ENCODE measurements at places on chromosomes 13 and 19.

DNA sequence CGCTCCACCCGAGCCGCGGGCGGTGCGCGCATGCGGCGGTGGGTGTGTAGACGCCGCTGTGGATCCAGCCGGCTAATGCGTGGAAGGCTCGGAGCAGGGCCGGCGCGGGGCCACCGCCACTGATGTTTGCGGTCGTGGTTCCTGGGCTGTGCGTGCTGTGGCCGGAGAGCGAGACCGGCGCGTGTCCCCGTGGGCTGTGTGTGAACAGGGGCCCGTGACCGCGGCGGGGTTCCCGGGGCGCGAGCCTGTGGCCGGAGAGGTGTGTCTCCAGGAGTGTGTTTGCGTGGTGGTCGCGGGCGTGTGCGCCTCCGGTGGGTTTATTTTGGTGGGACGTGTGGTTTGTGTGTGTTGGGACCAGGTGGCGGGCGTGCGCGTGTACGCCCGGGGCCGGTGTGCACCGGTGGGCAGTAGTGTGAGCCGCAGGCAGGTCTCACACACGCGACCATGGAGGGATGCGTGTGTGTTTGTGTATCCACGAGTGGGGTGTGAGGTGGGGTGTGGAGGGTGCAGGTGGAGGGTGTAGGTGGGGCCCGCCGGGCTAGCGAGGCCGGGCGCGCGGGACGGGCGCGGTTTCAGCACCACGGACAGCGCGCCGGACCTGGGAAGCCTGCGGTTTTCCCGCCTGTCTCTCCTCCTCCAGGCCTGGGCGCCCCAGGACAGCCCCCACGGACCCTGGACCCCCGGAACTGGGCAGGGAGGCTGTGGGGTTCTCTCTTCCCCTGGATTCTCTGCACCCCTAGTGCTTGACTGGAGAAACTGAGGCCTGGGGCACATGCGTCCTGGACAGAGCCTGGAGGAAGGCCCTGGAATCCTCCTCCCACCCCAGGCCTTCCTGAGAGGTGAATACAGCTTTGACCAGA, 1.6 kb downstream of the HCN2 start:
- peak; percentile 20 for DNase-seq

DNA sequence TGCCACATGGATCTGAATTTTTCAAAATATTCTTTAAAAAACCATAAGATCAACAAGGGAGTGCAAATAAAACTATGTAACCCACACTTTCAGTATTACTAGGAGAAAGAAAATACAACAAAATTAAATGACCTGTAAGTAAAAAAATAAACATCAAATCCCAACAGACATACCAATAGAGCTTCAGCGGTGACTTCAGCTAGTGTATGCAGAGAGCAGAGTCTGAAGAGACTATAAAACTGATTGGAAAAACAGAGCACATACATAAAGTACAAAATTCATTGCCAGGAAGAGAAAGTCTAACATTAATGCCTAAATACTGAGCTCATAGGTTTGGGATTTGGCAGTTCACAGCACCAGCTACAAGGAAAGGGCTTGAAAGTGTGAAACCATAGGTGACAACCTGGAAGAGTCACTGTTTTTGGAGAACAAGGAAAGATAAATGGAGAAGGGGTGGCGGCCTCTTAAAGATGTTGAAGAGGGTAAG, 291.1 kb downstream of the LMO7 start:
- DNase-seq: no peak

DNA sequence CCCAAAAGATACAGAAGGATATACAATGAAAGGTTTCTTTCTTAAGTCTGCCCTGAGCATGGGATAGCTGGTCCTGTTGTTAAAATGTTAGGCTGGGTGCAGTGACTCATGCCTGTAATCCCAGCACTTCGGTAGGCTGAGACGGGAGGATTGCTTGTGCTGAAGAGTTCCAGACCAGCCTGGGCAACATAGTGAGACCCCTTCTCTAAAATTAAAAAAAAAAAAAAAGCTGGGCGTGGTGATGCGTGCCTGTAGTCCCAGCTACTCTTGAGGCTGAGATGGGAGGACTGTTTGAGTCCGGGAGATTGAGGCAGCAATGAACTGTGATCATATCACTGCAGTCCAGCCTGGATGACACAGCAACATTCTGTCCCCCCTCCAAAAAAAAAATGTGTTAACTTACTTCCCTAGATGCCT, 52.5 kb upstream of the SHKBP1 start:
- DNase-seq: no peak

- DNase-seq: no peak
These were observed 227.0 kb upstream of the RFC3 start for GRCh38 chr13:33590936-33591335.

DNA sequence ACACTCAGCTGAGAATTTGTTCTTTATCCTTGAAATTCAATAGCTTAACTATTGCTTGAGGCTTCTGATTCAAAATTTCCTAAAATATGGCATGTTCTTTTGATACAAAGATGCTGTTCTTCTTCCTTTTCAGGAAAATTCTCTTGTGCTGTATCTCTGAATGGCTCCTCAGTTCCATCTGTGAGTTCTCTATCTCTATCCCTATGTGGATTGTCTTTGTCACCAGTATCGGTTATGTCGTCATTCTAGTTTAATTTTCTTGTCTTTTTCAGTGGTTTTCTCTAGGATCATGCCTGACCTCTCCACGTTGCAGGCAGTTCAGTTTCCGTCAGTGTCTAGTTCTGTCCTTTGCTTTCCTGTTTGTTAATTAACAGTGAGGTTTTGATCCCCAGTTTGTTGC, 104.6 kb upstream of the GJB6 start:
- DNase-seq: no peak

GRCh38 chr13:20525601-20526544, at the start of gene CRYL1:
Gene CRYL1 (minus strand): TSS chr13:20525857. CDS start chr13:20525794, 63 bp downstream.
- no peak for DNase-seq

DNA sequence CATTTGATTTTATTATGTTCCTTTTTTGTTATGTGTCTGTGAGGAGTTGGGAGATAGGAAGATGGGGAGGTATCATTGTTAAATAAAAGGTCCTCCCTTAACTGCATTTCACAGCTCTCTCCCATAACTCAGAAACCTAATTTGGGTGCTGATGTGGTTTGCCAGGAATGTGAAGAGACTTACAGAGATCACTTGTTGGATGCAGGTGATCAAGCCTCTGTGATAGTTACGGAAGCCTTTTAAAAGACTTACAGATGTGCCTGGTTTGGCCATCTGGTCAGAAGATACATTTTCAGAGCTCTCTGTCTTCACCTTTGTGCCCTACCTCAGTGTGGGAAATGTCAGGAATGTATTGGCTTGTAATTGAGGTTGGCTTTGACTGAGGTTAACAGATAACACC, 146.1 kb downstream of the STOML3 start:
- no peak for DNase-seq

GRCh38 chr13:24192057-24192810, 31.7 kb downstream of the SPATA13 start:
- DNase-seq: no peak

- DNase-seq: peak; percentile 57
These were observed 4.4 kb upstream of the PROZ start for GRCh38 chr13:113153810-113154748.

DNA sequence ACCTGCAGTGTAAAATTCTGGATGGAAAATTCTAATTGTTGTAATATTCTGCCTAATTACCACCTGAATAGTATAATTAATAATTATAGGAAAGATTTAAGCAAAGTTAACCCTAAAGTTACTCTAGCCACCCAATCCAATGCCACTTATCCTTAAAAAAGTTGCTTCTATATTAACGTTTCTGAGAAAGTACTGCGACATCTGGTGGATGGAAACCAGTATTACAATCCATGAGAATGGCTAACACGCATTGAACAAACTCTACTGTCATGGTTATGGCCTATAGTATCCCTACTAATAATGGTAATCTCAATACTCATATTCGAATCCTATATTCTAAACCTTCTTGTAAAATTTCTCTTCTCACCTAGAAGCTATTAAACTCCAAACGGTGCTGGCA, 1551.8 kb downstream of the SLITRK1 start:
- DNase-seq: no peak

GRCh38 chr13:25406377-25406776, 34.6 kb downstream of the ATP8A2 start:
- DNase-seq: no peak

- DNase-seq: no peak
These were observed 5.3 kb upstream of the ZNF583 start for GRCh38 chr19:56398809-56399208.

DNA sequence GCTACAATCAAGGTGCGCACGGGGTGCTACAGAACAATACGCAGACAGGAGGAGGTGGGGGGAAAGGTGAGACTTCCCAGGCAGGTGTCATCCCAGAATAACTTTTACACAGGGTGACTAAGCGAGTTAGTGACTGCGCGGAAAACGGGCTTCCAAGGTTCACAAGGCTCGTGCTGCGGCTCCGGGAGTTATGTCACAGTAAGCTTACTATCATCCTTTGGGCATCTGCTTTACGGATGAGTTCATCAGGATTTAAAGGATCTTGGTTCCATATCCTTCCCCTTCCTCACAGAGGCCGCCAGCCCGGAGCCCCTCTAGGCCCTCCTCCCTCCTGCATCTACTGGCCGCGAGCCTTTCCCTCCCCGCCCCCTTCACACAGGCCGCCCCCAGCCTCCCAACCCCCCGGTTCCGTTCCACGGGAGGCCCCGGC, 474 bp upstream of the IFT88 start:
- DNase-seq: peak; percentile 70

DNA sequence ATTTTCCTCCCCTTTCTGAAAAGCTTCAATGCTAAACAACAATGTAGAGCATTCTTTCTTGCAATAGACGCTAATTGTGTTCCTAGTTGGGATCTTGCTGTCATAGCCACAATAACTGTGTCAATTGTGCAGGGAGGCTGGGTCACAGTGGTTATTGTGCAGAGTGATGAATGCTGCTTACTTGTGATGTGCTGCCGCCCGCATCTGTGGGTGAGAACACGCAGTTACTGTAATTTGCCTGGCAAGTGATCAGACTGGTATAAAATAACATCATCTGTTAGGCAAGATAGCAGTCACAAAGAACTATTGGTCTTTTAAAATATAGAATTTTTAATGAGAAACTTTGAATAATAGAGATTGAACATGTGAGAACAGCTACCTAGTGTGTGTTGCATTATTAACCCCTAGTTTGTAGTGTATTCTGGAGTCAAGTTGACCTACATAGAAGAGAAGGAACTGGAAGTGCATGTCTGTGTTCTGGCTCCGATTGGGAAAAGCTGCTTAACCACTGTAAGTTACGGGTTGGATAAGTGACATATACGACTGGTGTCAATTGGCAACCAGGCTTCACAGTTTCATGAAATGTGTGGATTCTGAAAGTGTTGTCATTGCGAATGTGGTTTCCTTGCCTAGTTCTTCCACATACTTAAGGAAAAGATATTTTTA, 43.6 kb downstream of the SLAIN1 start:
- peak; percentile 54 for DNase-seq

DNA sequence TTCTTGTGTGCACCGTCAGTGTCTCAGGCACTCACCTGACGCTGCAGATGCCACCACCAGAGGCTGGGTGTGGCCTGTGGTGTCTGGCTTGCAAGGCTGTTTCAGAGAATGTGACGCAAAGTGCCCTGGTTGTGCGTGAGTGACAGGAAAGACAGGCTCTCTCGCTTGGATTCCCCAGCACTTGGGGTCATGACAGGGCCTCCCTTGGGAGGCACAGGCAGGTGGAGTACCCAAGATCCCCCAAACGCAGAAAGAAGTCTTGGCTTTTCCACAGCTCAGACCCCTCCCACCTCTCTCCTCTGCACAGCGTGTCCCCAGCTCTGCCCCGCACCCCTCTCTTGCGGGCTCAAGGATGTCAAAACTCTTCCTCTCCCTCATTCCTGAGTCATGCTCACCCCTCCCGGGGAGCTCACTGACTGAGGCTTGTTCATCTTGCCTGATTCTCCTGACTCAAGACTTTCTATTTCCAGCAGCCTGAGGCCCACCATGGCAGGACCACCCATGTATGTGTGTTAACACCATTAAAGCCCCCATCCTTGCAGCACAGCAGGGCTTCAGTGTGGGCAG, 21.0 kb downstream of the DHX34 start:
- no peak for DNase-seq

DNA sequence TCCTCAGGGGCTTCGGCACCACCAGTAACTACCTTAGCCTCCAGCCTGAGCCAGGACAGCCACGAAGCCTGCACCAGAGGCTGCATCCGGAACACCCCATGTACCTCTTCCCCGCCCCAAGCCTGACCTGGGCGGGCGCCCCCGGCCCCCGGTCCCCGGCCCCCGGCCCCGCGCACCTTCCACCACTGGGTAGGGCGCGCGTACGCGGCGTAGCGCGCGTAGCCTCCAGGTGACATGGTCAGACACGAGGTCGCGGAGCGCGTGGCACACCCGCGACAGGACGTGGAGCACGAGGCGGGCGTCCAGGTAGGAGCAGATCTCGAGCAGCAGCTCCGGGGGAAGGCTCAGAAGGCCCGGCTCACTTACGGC, 450 bp downstream of the FBXW9 start:
- DNase-seq: no peak

DNA sequence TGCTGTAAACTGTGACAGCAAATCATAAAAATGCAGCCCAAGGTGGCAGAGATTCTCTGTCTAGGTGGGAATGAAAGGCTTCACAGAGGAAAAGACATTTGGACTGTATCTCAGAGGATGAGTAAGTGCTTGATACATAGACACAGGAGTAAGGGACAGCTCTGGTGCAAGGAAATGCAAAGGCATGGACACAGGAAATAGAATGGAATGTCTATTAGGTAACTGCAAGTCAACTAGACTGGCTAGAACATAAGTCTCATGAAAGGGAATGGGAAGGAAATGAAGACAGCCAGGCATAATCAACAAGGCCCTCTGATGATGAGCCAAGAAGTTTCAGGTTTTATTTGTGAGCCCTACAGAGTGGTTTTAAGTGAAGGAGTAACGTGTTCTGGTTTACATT, 321.7 kb downstream of the SUCLA2 start:
- no peak for DNase-seq

GRCh38 chr13:98309569-98310335, 132.7 kb upstream of the RNF113B start:
- DNase-seq: no peak

DNA sequence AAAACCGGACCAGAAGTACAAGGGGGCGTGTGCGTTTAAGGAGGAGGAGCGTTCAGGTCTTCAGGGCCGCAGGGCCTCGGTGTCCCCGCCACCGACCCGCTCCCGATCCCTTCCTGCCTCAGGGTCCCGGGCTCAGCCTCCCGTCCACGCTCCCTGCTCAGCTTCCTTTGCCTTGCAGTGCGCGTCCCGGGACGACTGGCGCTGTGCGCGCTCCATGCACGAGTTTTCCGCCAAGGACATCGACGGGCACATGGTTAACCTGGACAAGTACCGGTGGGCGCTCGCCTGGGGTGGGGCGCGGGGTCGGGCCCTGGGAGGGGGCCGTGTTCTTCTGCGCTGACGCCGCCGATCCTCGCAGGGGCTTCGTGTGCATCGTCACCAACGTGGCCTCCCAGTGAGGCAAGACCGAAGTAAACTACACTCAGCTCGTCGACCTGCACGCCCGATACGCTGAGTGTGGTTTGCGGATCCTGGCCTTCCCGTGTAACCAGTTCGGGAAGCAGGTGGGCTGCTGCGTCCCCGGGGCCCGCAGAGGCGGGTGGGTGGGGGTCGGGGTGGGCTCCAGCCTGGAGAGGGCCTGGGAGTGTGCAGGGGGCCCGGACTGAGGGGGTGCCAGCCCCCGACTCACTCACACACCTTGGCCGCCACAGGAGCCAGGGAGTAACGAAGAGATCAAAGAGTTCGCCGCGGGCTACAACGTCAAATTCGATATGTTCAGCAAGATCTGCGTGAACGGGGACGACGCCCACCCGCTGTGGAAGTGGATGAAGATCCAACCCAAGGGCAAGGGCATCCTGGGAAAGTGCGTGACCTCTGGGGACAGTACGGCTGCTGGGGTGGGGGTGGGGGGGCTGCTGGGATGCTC, 1.4 kb downstream of the GPX4 start:
- DNase-seq: no peak

GRCh38 chr13:78659732-78660494, 958 bp upstream of the OBI1 start:
- peak; percentile 0 for DNase-seq

Measured in C1 segment of cervical spinal cord (tissue), 14 donors.